ENCODE measurements at places on chromosomes 16 and 17.

DNA sequence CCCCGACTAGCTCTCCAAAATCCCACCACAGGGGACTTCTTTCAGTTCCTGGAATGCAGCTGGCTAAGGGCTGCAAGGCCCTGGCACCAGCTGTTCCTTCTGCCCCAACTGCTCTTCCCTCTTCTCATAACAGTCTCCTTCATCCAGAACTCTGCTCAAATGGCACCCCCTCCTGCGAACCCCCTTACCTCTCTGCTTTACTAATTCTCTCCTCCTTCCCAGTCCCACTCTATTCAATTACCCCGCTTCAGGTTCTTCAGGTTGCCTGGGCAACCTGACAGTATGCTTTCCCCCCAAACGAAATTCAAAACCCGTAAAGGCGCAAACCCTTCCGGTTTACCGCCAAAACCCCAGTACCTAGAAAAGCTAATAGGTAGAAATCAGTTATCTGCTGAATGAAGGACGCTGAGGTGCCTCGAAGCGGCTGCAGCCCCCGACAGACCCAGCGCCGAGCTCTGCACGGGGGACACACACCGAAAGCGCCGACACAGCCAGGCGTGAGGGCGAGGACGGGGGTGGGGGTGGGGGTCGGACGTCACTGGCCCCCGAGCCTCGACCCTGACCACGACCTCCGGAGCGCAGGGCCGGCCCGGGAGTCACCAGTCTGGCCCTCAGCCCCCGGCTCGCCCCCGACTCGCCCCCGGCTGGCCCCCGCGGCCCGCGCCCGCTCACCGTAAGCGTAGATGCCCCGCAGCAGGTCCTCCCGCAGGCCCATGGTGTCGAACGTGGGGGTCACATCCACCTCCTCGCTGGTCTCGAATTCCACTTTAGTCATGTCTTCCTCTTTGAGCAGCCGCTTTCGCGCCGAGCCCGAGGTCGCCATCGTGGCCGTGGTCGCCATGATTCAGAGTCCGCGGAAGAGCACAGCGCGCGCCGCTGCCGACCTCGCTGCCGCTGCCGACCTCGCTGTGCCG is 550 bp downstream of the EIF4A3 start:
- ATAC-seq, result no peak

DNA sequence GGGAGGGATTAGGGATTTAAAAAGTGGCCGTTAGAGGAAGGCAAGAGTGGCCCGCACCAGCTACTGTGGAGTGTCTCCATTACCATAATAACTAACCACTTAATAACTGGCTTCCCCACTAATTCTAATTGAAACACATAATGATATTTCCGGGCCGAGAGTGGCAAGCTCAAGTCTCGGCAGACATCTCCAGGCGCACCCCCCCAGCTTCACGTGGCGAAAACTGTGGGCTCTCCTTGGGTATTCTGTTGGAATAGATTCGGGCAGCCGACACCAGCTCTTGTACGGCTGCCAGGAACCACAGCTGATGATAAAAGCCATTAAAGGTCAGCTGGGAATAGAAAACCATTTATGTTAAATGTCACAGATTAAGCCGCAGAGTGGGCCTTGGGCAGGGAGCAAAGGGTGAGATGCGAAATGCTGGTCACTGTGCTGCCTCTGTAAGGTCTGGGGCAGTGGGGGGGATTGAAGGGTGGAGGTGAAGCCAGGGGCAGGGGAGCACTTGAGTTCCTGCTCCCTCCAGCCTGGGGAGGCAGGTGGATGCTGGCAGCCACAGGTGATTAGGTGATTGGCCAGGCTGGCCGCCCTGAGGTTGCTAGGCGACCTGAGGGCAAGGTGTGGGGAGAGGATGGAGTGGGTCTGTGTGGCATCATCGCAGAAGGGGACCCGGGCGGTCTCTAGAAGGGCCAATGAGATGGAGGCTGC is 115.6 kb upstream of the SDK2 start:
- no peak for ATAC-seq

GRCh38 chr17:81468111-81468769 is 44.4 kb downstream of the ACTG1 start:
- no peak for ATAC-seq

DNA sequence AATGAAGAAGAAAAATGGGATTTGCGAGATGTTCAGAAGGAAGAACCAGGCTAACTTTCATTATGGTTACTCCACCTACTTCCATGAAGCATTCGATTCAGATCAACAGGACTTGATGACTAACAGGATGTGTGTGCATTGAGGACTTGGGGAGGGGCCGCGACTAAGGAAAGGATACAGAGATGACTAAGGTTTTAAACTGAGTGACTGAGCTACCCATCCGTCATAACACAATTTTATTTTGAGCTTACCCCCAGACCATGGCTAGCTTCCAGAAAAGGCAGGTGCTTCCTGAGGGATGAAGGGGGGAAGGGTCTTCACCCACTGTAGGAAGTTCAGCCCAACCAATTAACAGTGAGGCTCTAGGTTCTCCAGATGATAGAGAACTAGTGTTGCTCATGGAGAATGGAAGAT is 2.5 kb upstream of the CDYL2 start:
- ATAC-seq, result peak; percentile 79

DNA sequence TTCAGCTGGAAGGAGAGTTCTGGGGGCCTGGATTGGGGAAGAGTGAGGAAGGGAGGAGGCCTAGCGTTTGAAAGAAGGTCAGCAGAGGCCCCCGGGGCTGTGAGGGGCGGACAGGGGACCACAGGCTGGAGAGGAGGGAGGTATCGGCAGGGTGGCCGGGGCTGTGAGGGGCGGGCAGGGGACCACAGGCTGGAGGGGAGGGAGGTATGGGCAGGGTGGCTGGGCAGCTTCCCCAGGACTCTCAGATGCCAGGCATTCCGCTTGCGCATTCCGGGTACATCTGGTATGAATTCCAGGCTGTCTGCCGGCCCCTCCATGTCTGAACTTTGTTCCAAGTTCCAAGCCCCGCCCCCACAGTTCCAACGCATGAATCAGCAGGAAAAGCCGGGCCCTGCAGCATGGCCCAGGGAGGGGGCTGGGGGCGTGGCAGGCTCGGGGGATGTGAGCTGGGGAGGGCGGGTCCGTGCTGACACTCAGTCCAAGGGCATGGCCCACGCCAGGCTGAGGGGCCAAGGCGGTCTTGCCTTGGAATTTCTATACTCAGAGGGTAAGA is 4.3 kb upstream of the TLCD2 start:
- no peak for ATAC-seq

DNA sequence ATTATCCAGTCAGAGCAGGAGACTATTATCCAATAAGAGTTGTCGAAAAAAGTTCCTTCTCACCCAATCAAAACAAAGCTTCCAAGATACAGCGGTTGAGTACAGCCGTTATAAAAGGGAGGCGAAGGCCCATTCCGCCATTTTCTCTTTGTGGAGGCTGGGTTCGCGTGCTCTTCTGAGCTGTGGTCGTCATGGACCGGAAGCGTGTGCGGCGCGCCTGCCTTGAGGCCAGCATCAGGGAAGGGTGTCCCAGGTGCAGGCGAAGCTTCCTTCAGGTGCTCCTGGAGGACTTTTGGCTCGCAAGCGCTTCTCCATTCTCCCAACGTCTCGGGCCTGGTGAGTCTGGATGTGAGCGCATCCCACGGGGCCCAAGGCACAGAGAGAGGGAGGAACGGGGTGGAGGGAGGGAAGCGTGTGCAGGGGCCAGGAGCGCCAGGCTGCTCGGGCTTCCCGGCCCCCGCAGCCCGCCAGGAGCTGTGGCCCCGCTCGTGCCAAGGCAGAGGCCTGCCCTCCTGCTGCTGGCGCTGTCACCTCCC is 99.2 kb downstream of the GOSR1 start:
- no peak for ATAC-seq

GRCh38 chr16:15676506-15676905 is 26.5 kb downstream of the NDE1 start:
- no peak for ATAC-seq

GRCh38 chr17:55768936-55769624 is 18.2 kb downstream of the PCTP start:
- ATAC-seq, result no peak

DNA sequence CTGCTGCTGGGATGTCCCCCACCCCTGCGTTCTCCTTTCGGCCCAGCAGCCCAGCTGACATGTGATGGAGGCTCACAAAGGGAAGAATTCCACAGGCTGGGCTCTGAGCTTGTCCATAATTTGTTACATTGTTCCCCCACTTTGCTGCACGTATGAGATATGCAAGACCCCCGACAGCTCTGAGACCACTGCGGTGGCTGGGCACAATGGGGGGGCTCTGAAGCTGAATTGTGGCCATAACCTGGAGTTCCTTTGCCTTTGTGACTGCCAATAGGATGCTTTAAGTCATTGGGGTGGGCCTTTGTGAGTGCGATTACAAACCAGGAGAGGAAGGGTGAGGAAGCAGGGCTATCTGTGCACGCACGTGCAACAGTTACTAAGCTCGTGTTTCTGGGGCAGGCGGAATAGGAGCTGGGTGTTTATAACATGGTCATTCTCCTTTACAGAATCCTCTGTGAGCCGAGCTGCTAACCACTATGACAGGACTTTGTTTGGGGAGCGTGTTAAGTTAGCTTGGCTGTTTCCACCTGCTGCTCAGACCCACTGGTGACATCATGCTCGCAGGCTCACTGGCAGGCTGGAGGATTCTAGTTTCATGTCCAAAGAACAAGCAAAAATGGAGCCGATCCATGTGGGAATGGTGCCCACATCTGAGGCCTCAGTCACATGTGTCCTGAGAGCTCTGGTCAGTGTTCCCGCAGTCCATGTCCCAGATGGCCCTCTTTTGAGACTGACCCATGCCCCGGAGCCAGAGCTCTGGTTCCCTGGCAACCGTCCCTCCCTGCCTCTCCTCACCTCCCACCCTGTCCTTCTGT is 208.3 kb upstream of the SALL1 start:
- no peak for ATAC-seq
